Renal cortical epithelial cell (primary cell): ENCODE measurements at places on chromosomes 6 and 20. TPM values are rescaled to one million over a fixed set of nuclear protein-coding genes. Genes with fewer than 3 reads are reported as not detected.

BLOC1S5 gene
- 23.8 and 41.3 TPM in 2 replicates for total RNA-seq

DNA sequence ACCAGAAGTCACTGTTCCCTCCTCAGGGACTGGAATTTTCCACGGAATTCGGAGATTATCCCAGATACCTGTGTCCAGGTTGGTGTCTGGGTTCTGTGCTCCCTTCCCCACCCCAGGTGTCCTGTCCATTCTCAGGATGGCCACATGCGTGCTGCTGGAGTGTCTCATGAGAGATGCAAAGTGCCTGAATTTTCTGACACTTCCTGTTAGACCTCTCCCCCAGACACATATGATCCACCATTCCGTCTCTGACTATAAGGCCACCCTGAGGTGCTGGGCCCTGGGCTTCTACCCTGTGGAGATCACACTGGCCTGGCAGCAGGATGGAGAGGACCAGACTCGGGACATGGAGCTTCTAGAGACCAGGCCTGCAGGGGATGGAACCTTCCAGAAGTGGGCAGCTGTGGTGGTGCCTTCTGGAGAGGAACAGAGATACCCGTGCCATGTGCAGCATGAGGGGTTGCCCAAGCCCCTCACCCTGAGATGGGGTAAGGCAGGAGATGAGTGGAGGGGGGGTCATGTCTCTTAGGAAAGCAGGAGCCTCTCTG lies 14.4 kb upstream of the HLA-A start:
- DNase-seq = no peak

VGLL2 gene
- total RNA-seq = 0.17 TPM in 1 of 2 replicates, not detected in the other

DNA sequence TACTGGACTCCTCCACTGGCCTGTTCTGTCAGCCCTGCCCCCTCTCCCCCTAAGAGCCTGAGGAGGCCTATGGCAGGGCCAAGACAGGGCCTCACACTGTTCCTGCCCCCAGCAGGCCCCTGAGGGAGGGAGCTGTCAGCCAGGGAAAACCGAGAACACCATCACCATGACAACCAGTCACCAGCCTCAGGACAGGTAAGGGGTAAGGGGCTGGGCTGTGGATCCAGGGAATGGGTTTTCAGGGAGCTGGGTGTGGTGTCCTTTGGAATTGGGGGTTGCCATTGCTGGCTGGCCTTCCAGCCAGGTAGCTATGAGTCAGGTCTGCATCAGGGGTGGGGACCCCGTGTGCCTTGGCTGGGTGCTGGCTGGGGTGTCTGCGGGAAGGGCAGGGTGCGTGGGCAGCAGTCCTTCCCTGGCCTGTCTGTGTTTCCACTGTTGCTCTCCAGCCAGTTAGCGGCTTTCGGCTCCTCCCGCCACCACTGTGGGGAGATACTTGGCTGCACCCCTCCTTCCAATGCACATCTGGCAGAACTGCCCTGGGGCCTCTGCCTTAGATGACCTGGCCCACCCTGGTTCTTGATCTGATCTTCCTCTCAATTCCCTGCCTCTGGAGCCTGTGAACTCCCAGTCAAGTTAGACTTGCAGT lies 3.9 kb downstream of the SLC29A1 start:
- no peak for DNase-seq

KHDRBS2 gene
- total RNA-seq = not detected in 2 replicates

DNA sequence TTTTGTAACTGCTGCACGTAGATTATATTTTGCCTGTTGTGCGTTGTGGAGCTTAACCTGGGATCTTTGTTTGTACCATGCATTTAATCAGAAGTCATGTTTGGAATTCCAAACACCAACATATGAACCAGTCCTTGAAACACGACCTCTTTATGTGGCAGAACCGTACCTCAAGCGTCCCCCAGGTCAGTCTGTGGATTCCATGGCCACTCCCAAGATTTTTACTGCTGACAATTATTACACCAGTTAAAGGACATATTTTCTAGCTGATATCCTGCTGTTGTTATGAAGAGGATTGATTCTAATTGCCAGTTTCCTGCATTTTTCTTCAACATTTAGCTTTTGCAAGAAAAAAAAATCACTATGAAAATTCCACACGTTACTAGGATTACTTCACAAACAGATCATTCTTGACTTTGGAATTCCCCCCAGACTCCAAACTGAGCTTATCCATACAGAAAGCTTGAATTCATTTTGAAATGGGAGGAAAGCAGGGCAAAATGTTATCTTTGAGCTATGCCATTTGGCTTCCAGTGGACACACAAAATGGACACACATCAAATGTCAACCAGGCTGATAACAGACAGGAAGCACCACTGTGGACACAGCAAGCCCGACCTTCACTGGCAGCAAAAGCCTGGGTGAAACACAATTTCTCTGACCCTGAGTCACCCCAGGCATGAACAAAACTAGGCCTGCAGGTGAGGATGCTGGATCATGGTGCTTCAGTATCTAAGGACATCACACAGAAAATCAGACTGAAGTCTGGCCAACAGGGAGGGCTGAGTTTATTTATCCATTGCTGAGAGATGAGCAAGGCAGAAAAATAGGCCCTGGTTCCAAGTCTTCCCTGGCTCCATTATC lies 542.9 kb upstream of the JAG1 start:
- DNase-seq = peak; percentile 45

DNA sequence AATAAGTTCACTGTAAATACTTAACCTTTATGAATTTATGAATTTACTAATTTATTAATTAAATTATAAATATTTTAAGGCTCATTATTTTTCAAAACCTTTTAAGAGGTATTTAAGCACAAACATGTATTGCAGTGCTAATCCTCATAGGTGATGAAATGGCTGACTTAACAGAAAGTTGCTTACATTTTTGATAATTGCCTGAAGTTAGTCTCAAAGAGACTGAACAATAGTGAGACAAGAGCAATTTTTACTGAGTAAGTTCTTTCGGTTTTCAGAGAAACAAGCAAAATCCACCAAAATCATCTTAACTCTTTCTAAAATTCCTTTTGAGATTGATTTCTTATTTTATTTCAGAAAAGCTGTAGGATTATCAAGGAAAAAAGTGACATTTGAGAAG lies 137.3 kb upstream of the VGLL2 start:
- DNase-seq = no peak

GLO1 gene
- 117 and 219 TPM in 2 replicates for total RNA-seq

OVOL2 gene
- 0.15 and 2.1 TPM in 2 replicates for total RNA-seq

OPRL1 gene
- total RNA-seq = 0.52 and 1.5 TPM in 2 replicates

DNA sequence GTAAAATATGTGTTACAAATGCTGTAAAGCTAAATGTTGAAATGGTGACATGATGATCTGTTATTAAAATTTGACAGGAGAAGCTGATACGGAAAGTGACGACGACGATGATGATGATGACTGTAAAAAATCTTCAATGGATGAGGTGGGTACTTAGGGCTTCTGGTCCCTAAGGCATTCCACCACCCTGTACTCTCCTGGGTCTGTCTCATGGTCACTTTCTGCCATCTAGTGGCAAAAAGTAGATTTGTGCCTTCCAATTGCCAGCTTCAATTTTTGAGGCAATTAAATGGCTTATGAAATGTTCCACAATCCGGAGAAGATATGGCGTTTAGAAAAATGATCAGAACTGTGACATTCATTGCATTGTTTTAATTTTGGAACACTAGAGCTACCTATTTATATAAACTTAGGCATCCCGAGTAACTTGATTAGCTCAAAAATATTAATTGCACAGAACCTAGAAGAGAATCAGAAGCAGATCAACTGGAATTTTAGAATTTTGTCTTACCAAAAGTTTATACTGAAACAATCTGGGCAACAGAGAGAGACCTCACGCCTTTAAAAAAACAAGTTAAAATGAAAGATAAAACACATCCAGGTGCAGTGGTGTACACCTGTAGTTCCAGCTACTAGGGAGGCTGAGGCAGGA lies 346.5 kb upstream of the PLCB4 start:
- DNase-seq = peak; percentile 68

GRCh38 chr6:10402648-10403311 lies 12.1 kb downstream of the TFAP2A start:
- no peak for DNase-seq

DNA sequence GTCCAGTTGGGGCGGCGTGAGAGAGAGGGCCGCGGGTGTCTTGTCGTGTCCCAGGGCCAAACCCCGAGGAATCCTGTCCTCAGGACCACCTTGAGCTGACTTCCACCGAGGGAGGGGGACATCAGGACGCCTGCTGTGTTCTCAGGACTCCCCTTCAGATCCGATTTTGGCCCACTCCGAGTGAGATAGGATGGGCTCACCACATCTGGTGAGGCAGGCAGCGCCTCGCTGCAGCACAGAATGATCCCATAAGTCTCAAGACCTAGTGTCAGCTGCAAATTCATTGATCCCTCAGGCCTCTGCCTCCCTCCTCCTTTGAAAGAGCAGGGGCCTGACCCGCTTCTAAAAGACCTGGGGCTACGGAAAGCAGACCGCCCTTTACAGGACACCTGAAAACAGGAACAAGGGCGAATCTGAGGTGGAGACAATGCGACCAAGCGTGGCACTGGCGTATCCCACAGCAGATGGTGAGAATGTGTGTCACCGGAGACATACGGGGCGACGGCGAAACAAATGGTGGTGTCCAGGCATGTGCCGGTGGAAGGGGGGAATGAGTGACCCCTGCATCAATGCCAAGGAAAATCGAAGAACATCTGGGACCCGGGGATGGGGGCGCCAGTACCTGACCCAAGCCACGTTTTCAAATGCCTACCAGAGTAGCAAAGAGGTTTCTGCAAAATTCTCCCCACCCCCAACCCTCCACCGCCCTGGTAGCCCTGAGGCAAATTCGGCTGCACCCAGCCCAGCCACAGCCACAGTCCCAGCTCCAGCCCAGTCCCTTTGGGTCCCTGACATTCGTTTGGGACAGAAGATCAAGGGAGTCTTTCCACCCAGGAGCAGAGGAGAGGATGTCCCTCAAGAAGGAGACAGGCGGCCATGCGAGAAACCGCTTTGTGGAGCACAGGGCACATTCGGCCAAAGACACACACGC lies 162.1 kb upstream of the ZNF337 start:
- no peak for DNase-seq

- DNase-seq = no peak
Measured at GRCh38 chr20:57426271-57426689, 35.1 kb downstream of the RBM38 start.

DNA sequence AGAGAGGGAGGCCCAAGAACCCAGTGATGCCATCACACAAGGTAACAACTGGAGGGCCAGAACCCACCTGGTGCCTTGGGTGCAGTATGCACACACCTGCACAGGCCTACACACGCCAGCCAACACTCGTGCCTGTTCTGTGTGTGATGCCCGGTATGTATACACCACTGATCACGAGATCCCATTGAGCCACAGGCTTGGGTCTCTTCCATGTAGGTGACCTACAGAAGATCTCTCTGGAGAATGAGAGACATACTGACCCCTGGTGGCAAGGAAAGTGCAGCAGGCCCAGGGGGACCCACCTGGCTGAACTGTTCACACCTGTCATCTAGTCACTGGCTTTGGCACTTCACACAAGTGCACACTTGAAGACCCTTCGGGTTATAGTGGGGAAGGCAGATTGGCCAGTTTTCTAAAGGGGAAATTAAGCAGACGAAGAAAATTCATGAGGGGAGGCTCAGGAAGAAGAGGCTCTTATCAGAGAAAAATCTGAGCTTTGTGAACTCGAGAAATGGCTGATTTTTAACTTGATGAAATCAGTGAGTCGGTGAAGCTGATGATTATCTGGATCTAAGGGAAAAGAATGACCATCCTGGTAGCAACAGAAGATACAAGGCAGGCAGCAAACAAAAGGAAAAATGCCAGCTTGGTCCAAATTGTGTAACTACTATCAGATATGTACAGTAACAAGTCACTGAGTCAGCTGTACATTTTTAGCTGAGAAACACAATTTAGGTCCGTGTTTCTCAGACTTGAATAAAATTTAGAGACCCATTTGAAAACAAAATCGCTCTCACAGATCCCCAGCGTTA lies 69.1 kb upstream of the PBOV1 start:
- DNase-seq = peak; percentile 23

DNA sequence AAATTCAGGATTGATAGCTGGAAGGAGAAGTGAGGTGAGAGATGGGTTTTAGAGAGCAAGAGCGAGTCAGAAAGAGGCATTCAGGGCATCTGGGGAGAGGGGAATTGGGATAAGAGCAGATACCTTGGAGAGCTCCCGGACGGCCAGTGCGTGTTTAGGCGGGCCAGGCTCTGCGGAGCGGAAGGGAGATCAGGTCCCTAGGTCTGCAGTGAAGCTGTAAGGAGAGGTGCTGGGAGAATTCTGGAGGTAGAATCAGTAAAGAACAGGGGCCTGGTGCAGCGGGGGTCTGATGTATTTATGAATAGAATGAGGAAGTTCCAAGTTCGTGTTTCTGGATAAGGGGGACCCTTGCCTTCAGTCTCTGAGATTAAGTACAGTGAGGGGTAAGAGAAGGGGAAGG lies 47.4 kb upstream of the FAM83D start:
- peak; percentile 7 for DNase-seq

GRCh38 chr20:41175727-41176330 lies 38.5 kb downstream of the PLCG1 start:
- DNase-seq = no peak

- DNase-seq = peak; percentile 94
Measured at GRCh38 chr6:141464490-141464889, 668.2 kb upstream of the GJE1 start.

GRCh38 chr6:82408952-82409431 lies 45.4 kb downstream of the TPBG start:
- peak; percentile 4 for DNase-seq

GRCh38 chr6:75263401-75263750 lies 19.8 kb upstream of the COX7A2 start:
- no peak for DNase-seq

DNA sequence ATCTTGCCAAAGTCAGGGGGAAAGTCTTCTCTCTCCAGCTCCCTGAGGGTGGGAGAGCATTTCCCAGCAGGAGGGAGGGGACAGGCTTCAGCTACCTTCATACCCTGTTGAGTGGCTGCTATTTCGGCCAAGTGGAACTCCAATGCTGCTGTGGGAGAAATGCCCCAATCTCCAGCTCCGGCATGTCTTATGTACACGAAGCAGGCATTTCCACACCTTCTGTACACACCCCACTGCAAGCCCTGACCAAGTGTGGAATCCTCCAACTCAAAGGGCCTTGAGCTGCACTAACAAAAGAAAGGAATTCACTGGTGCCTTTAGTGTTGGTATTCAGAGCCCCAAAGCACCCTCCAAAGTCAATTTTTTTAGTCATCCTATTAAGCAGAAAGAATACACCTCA lies 313.6 kb upstream of the NT5E start:
- DNase-seq = no peak

DNA sequence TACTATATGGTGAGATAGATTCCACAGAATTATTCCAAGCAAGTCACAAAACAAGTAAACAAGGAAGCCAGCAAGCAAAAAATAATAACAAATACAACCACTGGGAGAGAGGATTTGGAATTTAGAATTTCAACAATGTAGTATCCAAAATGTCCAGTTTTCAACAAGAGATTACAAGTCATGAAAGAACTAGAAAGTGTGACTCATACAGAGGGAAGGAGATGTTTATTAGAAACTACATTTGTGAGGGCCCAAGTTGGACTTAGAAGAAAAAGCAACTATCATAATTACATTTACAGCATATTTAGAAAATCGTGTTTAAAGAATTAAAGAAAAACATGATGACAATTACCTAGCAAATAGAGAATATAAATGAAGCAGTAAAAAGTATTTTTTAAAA lies 494.6 kb upstream of the ID4 start:
- DNase-seq = peak; percentile 23

GRCh38 chr6:105791583-105792318 lies 294.4 kb upstream of the PRDM1 start:
- no peak for DNase-seq

GRCh38 chr6:13396241-13396792 lies 68.0 kb upstream of the TBC1D7 start:
- no peak for DNase-seq
